ENCODE measurements at places on chromosomes 16 and 17.

DNA sequence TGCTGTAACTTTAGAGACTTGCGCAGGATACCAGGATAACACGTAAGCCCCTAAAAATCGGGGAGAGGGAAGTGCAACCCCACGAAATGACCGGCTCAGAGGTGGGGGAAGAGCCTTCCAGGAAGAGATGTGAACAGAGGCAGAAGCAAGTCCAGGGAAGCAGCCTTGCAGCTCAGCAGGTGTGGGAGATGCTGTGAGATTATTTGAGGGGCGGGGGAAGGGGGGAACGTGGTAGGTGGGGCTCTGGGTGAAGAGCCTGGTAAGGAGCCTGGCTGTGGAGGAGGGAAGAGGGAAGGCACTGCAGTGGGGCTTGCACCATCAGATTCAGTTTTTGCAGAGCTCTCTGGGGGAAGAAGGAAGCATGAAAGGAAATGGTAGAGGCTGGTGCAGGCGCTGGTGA lies 95.4 kb upstream of the CACNG5 start:
- no peak for ATAC-seq

DNA sequence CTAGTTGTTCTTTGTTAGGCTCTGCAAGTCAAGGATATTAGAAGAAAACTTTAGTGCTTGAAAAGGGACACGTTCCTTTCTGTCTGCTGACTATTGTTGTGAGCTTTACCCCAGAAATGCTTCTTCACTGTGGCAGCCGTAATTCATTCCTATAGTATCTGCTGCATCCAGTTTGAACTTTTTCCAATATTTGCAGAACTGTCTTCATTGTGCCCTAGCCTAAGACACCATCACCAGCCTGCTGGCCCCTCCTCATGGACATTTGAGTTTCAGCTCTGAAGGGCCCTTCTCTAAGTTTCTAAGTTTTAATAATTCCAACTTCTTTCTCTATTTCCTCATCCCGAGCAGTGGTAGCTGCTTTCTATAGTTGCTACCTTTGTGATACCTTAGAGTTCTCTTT lies 91.7 kb downstream of the SLC39A11 start:
- ATAC-seq = no peak

DNA sequence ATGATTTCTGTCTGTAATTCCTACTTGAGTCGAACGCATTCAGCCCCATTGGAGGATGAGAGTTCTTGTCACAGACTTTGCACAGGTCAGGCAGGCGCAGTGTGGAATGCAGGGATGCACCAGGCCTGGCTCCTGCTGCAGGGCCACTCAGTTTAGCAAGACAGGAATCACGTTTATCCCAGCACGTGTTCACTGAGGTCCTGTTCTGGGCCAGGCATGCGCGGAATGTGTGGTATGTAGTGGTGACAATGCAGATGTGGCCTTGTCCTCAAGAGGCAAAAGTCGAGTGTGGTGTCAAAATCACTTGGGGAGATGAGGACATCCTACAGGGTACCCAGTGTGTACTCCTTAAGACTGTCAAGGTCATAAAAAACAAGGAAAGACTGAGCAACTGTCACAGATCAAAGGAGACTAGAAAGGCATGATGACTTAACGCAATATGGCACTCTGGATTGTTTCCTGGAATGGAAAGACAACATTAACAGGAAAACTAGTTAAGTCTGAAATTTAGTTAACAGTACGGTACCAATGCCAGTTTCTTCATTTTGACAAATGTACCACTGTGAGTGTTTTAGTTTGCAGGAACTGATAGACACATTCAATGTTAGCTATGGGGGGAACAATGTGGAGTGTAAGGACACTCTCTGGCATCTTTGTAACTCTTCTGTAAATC lies 121.5 kb upstream of the ADAMTS18 start:
- ATAC-seq = no peak

DNA sequence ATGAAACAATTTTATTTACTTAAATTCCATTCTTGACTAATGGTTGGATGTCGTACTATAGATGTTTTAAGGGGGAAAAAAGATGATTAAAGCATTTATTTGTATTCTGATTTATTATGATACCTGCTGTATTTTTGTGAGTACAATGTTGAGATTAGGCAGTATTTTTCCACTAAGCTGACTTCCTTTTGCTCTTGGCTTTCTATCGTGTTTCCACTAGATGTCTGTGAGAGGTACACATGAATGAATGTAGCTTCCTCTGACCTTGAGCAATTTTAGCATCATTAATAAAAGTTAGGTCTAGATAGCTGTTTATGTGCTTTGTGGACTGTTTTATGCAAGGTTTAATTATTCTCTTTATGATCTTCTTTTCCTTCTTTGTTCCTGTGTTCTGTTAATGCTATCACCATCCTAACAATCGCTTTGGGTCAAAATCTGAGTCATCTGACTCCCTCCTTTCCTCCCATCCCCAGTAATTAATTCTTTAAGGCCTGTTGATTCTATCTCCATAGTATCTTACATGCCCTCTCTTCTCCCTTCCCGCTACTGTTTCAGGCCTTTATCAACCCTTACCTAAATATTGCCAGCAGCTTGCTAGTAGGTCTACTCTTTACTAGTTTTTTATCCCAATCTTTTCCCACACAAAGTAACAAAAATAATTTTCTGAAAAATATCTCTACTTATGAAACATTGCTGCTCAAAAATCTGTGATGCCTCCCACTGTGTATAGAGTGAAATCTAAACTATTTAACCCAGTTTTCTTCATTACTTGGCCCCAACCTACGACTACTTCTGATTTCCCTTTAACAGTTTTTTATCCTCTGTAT lies 76.0 kb downstream of the VMP1 start:
- peak; percentile 2 for ATAC-seq

DNA sequence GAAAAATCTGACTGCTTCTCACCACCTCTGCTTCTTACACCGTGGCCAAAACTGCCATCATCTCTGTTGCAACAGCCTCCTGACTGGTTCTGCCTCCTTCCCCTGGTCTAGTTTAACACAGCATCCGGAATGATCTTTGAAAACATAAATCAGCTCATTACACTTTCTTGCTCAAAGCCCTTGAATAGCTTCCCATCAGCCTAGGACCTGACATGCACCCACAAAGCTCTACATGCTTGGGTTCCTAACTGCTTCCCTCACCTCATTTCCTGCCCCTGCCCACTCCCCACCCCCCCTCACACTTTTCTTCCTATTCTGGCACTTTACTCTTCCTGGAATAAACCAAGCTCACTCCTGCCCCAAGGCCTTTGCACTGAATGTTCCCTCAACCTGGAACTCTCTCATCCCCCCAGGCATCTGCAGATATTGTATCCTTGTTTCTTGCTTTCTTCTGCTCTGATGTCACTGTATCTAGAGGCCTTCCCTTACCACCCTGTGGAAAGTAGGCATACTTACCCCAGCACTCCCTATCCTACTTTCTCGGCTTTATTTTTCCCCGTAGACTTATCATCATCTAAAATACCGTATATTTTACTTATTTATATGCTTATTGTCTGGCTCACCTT lies 112.4 kb downstream of the FTO start:
- no peak for ATAC-seq

All from activated CD4-positive, CD25-positive, alpha-beta regulatory T cell treated with anti-CD3 and anti-CD28 coated beads, Interleukin-2, amount 50 U/mL, for 24 hours (primary cell).